ENCODE measurements at places on chromosomes 2 and 18.

- DNase-seq, result no peak
These were observed 278.9 kb upstream of the HDAC4 start for GRCh38 chr2:239679755-239680154.

GRCh38 chr2:21356086-21356856 lies 232.5 kb downstream of the TDRD15 start:
- no peak for DNase-seq

DNA sequence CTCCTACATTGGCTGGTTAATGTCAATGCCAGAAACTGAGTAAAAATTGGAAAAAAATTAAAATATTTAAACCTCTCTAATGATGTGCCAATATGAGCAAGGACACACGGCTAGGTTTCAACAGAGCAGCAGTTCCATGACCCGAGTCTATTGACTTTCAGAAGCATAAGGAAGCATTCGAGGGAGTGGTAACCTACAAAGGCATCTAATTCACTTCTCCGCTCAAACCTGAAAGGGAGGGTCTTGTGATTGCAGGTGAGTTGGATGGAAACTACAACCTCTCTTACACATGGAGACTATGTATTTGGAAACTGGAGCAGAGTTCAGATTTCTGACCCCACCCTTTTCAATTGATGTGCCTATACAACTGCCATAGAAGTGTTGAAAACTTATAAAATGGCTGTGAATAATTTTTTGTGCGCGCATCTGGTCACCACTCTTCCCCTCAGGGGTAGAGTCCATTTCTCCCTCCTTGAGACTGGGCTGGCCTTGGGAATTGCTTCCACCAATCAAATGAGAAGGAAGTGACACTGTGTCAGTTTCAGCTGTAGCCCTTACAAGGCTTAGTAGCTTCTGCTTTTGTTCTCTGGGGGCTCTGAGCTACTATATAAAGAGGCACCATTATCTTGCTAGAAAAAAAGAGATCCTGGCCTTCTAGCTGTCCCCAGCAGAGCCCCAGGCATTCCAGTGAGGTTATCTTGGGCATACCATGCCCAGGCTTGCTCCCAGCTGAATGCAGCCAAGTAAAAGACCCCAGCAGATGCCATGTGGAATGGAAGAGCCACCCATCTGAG lies 278.0 kb downstream of the EPHA4 start:
- no peak for DNase-seq

DNA sequence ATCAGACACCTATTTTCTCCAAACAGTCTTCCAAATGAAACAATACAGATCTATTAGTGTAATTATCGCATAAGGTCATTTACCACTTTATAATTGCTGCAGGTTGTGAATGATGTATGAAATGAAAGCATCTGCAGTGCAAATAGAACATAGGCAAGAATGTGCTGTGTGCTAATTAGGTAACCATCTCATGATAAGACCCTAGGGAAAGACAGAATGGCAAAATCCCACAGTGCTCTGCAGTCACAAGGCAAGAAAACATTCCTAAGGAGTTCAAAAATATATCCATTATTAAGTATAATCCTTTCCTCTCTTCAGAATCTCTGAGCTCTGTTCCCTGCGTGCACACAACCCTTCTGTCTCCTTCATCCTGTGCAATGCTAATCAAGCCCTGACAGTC lies 488.1 kb downstream of the NR4A2 start:
- DNase-seq, result no peak

DNA sequence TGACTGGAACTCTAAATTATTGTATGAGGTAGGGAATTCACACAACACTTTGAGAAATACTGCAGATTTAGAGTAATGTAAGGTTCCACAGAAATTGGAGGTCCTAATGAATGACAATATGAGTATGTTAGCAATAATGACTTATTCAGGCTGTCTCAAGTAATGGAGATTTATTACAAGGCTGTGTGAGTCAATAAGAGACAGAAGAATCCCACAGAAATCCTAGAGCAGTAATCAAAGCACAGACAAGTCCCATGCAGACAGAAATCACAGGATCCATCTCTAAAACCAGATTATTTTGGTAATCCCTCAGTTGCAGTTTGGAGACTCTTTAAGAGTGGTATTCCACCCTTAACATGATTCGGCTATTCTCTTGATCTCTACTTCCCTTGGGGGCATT lies 83.6 kb downstream of the FAM161A start:
- DNase-seq, result no peak
